Naive thymus-derived CD8-positive, alpha-beta T cell (primary cell): ENCODE measurements at places on chromosomes 11 and 22. TPM values are rescaled to one million over a fixed set of nuclear protein-coding genes. Genes with fewer than 3 reads are reported as not detected.
A peak's percentile ranks its signal among the peaks of the same experiment; 100 is the strongest.

Gene CHRM4
- 0.25 TPM for total RNA-seq

Gene NCF4
- 3.1 TPM for total RNA-seq

Gene LSP1
- total RNA-seq, result 295 TPM

DNA sequence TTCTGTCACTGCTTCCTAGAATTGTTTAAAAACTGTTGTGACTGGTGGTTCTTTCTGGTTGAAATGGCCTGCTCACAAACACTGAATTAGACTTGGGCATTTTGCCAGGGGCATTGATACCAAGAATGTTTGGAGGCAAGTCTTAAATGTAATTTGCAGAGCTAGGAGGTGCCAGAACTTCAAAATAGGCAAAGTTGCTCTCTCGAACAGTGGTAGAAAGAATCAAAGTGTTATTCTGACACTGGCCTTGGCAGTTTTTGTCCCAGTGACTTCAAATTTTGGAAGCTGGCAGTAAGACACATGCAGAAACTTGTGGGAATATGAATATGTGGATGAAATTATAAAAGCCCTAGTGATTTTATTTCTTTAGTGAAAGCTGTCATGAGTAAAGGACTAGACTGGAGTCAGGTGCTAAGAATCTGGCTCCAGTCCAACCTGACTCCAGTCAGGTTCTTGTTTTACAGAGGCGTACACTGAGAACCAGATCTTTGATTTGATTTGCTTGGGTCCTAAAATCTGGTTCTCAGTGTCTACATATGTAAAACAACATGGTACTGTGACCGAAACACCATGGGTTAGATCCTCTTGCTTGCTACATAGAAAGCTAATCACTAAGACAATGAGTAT lies 20.9 kb downstream of the SVIP start:
- H3K4me3 ChIP-seq, result no peak overlapping the region
- H3K36me3 ChIP-seq, result peaks cover 10% of the 10 kb centered on the region
- H3K27ac ChIP-seq, result no peak overlapping the region
- no peaks in the 10 kb centered on the region for H3K27me3 ChIP-seq
- no peak for DNase-seq

DNA sequence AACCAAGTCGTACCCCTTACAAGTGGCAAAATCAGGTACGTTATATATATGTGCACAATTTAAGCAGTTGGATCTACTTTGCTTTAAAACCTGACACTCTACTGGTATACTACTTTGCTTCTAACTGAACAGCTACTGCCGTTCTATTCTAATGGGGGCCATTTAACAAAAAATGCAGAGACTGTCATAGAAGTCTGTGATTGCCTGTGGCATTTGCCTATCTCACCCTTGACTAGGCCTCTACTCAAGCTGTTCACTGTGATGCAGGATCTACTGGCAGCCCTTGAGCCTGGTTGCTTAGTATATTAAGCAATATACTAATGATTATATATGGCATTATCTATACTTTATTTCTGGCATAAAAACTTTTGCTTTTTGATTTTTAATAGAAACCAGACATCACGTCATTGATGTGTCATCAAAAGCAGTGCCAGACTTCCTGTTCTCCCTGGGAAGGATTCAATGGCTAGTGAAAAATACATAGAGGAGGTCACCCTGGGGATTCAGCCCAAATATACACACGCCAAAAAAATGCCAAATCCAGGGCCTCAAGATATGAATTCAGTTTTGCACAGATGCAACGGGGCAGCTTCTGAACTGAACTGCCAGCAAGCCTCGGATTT lies 40.0 kb upstream of the FIBIN start:
- H3K4me1 ChIP-seq, result no peaks in the 10 kb centered on the region
- no peaks in the 10 kb centered on the region for H3K27me3 ChIP-seq
- DNase-seq, result no peak
- no peak overlapping the region for H3K4me3 ChIP-seq
- no peaks in the 10 kb centered on the region for H3K36me3 ChIP-seq

GRCh38 chr11:10498426-10499250 lies 42.3 kb downstream of the RNF141 start:
- H3K36me3 ChIP-seq, result no peaks in the 10 kb centered on the region
- H3K4me1 ChIP-seq, result peaks cover 4% of the 10 kb centered on the region
- H3K27ac ChIP-seq, result no peak overlapping the region
- no peaks in the 10 kb centered on the region for H3K27me3 ChIP-seq
- H3K4me3 ChIP-seq, result no peak overlapping the region
- DNase-seq, result no peak

DNA sequence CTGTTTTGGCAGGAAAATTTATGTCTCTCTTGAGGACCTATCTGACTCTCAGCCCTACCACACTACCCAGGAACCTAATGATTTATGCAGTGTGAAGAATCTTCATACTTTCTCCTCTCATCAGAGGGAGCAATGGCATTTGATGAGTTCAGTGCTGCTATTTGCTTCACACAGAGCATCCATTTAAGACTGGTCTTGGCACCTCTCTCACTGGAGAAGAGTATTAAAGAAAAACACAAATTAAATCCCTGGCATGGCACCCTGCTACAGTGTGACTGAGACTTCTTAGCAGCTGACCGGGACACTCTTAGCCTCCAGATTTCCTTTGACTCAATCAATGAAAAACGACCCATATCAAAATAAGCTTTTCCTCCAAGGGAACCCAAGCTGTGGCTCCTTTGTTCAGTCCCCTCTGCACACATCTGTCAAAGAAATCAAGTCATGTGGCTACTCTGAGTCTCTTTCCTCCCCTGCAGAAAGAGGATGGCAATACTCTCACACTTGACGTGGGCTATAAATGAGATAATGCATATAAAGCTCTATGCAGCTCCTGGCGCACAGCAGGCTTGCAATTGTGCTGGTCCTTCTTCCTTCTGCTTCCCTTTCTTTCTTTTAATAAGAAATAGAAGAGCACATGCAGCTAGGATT lies 186.1 kb upstream of the E2F8 start:
- no peak for DNase-seq
- H3K4me3 ChIP-seq, result no peak overlapping the region
- H3K4me1 ChIP-seq, result no peaks in the 10 kb centered on the region
- H3K36me3 ChIP-seq, result no peaks in the 10 kb centered on the region

- peaks cover 5% of the 10 kb centered on the region for H3K36me3 ChIP-seq
- no peak for DNase-seq
- H3K27ac ChIP-seq, result peak overlapping the region; percentile 30
- H3K27me3 ChIP-seq, result no peaks in the 10 kb centered on the region
- no peak overlapping the region for H3K4me3 ChIP-seq
- H3K4me1 ChIP-seq, result peaks cover 19% of the 10 kb centered on the region
Observed at GRCh38 chr11:72727521-72727920, 24.7 kb downstream of the ARAP1 start.
